ENCODE measurements at places on chromosomes 12 and 14. TPM values are rescaled to one million over a fixed set of nuclear protein-coding genes. Genes with fewer than 3 reads are reported as not detected.
A peak's percentile ranks its signal among the peaks of the same experiment; 100 is the strongest.

The CCDC38 gene
- not detected for total RNA-seq

The AACS gene
- total RNA-seq, result 13.4 TPM

DNA sequence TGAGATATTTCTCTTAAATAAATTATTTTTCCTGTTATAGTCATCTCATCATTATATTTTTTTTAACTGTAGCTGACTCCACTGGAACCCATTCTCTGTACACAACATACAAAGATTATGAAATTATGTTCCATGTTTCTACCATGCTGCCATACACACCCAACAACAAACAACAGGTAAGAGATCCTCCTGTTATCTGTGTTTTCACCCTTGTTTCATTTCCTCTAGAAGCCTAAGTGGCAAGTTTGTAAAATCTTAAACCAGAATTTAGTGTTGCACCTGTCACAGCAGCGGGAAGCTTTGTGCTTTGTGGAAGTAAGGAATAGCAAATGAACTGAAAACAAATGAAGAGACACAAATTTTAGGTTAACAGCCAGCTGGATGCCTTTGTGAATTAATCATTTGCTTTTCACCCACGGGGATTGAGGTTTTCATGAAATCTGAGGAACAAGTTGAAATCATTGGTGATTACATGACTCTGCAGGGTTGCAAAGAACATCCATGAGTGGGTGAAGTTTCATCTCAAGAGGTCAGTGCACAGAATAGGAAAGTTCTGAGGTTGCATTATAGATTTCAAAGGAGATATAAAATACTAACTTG lies 273.9 kb upstream of the RGS6 start:
- DNase-seq, result no peak

GRCh38 chr14:63273717-63274655 lies 44.7 kb downstream of the GPHB5 start:
- no peak for DNase-seq

DNA sequence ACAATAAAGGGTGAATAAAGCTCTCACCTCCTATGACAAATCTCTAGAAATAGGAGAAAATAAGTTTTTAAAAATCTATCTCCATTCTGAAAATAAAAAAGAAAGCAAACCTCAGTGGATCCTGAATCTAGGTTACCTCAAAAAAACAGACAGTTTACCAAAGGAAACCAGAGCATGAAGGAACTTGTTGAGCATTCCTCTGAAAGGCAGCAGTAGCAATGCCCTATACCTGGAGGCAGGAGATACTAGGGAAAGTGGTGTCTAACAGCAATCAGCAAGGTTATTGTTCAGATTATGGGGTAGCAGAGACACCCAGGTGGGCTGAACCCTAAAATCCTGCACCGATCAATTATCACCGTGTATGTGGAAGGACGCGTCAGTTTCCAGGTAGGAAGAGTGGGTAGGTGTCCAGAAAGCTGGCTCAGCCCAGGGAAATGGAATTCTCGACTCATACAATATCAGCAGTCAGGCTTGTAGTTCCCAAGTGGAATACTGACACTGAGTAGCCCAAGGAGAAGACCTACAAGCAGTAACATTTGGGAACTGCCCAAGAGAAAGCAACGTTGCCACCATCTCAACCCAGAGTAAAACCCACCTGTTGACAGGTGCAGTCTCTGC lies 128.3 kb downstream of the ST8SIA1 start:
- DNase-seq, result no peak

DNA sequence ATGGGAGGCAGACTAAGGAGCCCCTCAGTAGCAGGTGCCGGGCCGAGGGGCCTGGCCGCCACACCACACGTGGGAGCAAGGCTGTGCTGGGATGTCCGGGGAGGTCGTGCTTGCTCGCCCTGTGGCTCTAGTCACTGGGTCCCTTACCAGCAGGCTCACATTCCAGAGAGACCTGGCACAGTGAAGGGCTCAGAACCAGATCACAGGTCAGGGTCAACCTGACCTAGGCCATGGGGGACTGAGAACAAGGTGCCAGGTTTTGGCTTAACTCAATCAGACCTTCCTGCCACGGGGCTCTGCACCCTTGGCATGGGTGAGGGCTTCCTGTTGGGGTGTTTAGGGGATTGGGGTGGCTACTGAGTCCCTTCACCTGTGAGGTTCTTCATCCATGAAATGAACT lies 22.3 kb downstream of the DEGS2 start:
- DNase-seq, result no peak

GRCh38 chr14:51335961-51336723 lies 96.1 kb downstream of the TMX1 start:
- DNase-seq, result no peak

- no peak for DNase-seq
These were observed 220.3 kb upstream of the FKBP4 start for GRCh38 chr12:2574355-2574935.

- DNase-seq, result no peak
These were observed 76.9 kb downstream of the DDX51 start for GRCh38 chr12:132067182-132067581.

DNA sequence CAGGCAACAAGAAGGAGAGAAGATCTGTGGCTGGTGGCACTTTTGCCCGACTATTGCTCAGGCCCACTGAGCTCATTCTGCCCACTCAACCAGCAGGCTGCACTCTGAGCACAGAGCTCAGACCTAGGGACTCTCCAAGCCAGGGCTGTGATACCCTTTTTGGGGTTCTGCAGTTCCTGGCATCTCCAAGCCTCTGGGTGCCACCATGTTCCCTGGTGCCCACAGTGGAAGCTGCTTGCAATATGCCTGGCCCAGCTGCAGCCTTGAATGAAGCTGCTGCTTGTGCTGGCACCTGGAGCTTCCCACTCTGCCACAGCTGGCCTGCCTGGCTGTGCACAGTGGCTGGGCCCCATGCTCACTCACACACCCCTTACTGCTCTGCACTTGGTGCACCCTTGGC lies 236.1 kb downstream of the ADGRD1 start:
- DNase-seq, result no peak

- DNase-seq, result no peak
These were observed 16.7 kb downstream of the NT5DC3 start for GRCh38 chr12:103824290-103824689.

DNA sequence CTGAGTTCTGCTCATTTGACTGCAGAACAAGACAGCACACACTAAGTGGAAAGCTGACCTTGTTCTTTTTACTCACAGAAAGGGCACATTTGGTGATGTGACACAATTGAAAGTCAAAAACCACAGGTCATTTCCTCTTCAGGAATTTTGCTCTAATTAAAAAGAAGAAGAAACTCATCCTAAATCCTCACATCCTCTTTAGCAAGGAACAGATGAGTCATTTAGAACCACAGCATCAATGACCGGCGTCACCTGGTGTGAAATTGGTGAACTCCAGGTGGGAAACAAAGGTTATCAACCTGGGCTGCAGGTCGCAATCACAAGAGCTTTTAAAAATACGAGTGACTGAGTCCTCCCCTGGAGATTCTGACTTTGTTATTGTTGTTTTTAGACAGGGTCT lies 2.9 kb upstream of the RNU6-8 start:
- peak; percentile 48 for DNase-seq

DNA sequence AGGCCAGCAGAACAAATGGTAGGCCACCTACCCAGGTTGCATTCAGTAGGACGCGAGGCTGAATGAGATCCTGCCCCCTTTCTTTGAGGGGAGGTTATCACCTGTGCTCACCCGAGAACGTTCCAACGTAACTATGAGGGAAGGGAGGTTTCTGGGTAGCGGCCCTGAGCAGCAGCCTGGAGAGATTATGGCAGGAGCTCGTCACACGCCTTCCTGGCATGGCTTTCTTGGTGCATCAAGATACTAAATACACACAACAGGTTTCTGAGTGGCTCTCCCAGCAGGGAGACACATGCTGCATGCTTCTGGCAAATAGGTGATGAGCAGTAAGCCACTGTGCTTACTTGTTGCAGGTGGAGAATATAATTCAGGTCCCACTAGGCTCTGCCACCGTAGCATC lies 147.7 kb downstream of the CALM1 start:
- no peak for DNase-seq

GRCh38 chr14:57991353-57991752 lies 125.5 kb upstream of the SLC35F4 start:
- DNase-seq, result no peak

- no peak for DNase-seq
These were observed 114.9 kb downstream of the ANO2 start for GRCh38 chr12:5830111-5830510.
